CD4-positive, alpha-beta memory T cell (primary cell): ENCODE measurements at places on chromosomes 16 and 17. TPM values are rescaled to one million over a fixed set of nuclear protein-coding genes. Genes with fewer than 3 reads are reported as not detected.

Gene TBC1D28
- not detected for total RNA-seq

Gene G6PC1
- total RNA-seq = not detected

Gene CTRB1
- total RNA-seq = not detected

Gene FAM234A
- total RNA-seq = 41.1 TPM

Gene ABCC3
- 1.6 TPM for total RNA-seq

Gene ADGRG3
- total RNA-seq = not detected

Gene ZNF785
- 33.4 TPM for total RNA-seq

Gene HYDIN
- not detected for total RNA-seq

Gene SLC5A11
- 0.70 TPM for total RNA-seq

Gene TBC1D3K
- total RNA-seq = not detected

Gene HSBP1
- 34.3 TPM for total RNA-seq
